ENCODE measurements at places on chromosomes 2 and 18.
A peak's percentile ranks its signal among the peaks of the same experiment; 100 is the strongest.

DNA sequence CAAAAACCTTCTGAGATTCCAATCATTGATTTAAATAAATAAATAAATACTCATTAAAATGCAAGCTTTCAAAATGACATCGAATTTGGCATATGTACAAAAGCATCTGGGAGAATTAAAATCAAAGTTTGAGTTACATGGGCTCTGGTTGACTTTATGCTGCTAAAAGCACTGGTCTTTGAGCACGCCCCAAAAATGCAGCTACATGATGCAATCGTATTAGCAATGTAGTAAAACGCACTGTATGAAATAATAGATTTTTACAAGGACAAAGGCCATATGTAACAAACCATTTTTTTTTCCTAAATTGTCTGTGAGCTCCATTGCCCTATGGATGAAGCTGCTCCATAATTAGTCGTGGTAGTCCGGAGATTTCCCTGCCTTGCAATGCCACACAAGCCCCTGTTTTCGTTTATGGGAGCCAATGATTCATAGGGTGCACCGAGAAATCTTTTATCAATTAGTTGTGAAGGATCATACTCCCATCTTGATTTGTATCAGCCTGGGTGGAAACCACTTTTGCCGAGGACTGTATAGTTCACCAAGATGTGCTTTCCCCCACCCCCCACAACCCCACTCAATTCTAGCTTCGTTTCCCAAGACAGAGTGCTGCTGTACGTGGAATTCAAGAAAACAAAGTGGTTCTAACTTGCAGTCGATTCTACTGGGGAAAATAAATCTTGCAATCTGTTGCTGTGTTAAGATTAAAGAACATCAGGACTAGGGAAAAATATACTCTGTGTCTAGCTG, 268.4 kb downstream of the IRS1 start:
- no peak for DNase-seq

GRCh38 chr18:77131652-77132368, 773 bp downstream of the MBP start:
- DNase-seq = peak; percentile 64

GRCh38 chr2:66448136-66448991, 13.4 kb downstream of the MEIS1 start:
- DNase-seq = no peak

GRCh38 chr2:84782717-84783442, 98.0 kb downstream of the TRABD2A start:
- DNase-seq = no peak

DNA sequence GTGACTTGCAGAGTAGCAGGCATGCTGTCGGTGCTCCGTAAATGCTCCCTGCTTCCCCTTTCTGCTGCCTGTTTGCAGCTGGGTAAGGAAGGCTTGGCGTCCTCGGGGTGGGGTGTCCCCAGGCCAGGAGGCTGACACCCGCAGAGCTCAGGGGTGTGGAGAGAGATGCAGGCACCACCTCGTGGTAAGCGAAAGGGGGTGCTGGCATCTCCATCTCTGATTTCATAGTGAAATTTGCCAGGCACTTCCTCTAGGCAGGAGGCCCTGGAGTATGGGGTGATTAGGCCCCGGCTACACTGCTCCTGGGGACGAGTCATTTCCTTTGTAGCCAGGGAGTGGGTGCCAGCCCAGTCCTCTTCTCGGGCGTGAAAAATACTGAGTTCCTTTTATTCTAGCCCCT, 160.4 kb downstream of the KLHL29 start:
- DNase-seq = no peak

- DNase-seq = peak; percentile 52
These were observed 101.7 kb upstream of the FN1 start for GRCh38 chr2:215537611-215538010.

DNA sequence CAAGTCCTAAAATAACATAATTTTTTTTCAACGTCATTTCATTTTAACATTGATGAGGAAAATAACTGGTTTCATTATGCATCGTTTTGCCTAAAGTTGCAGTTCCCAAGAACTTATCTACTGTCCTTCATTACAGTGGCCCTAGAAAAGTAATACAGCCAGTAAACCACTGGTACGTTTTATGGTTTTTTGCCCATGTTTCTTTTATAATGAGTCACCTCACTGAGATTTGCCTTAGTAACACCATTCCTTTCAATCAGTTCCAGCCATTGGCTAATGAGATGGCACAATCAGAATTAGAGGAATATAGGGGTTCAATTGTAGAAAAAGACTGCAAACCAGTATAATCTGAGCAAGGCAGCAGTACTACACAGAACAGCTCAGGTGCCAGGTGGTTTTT, 422.6 kb upstream of the LYPD1 start:
- no peak for DNase-seq

DNA sequence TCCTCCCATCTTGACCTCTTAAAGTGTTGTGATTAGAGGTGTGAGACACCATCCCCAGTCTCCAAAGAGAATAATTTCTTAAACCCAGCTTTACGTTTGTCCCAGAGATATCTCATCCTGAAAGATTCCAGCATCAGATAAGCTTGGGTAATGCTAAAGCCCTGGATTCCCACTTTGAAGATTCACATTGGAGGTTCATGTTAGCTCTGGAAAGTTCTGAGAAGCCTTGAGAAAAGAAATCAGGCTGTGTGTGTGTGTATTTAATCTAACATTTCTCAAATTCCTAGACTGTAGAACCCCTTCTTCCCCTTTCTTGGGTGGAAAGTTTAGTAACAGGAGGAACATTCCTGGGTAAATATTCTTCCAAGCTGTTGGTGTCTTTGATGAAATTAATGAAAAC, 18.0 kb downstream of the ZNF532 start:
- DNase-seq = no peak

DNA sequence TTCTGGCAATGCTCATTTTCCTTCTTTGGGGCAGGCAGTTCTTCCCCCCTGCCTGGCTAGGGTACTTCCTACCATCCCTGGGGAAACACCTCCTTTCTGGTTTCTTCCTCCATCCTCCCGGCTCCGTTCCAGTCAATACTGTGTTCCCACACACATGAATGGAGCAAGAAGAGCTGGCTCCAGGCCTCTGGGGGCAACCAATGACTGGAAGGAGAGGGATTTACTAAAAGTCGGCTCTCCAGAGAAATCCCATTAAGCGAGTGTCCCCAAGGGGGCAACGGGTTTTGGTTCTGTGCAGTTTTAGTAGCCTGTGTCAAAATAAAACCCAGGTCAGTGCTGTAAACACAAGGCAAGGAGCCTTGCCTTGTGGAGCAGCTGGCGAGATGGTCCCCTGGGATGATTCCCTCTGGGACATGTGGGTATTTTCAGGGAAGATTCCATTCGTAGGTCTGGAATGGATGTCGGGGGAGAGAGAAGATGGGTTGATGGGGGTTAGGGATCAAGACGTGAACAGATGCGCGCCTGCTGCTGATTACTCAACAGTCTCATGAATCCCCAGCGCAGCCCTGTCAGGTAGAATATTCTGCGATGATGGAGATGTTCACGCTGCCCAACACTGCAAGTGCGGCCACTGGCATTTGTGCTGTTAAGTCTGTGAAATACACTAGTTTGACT, 32.0 kb downstream of the EMILIN2 start:
- peak; percentile 41 for DNase-seq

- no peak for DNase-seq
These were observed 937 bp upstream of the LANCL1 start for GRCh38 chr2:210477496-210477895.

DNA sequence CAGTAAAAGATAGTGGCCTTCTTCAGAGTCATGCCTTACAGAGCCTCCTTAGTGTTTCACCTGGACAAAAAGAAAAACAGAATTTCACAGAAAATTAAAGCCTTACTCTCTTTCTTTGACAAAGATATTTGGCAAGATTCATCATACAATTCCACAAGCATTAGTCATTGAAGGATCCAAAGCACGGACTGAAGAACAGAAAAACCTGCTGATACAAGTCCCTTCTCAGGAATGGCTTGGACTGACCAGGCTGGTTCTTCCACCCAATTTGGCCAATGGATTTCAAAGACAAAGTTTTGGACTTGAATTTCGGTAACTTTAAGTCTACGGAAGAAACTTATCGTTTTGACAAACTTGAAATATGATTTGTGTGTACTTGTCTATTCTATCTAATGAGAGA, 39.1 kb upstream of the GALNT3 start:
- no peak for DNase-seq

- DNase-seq = peak; percentile 87
These were observed 265.9 kb downstream of the CELF4 start for GRCh38 chr18:37299471-37300304.

DNA sequence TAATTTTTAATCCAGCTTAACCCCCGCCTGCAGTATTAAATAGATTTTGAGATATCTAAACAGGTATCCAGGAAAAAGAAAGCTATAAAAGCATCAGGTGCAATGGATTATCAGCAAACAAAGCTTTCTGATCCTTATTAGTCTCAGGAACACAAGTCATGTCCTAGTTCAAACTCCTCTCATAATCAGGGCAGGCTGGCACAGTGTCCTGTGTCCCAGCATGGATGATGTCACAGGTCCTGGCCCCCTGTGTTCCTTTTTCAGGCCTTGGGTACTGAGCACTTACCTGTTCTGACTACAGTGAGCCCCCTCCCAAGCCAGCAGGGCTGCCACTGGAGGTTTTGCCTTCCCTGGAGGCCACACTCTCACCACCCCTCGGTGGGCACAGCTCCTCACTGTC, 19.5 kb upstream of the MRO start:
- no peak for DNase-seq

DNA sequence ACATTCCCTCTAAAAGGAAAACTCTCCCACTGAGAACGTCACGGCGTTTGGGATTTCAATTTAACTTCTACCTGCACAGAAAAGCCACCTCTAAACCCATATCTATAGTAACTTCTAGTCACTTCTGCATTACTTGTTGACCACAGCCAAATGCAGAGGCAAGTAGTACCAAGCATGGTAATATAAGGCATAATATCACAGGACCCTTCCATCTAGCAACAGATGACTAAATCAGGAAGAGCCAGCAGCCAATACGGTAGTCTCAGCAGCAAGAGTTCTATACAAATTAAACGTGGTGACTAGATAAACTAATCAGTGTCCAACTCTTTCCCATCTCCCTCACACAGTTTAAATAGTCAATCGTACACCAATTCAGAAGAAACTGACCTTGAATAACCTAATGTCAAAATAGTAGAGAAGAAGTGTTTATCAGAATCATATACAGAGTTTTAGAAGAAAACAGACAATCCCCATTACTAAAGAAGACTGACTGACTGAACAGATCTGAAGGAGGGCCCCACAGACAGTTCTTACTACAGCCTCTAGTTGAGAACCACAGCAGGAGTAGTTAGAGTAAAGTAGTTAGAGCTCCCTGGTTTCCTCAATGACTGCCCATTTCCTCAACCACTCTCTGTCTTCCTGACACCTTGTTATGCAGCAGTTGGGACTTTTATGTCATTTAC, 30.0 kb downstream of the MEMO1 start:
- no peak for DNase-seq

- DNase-seq = no peak
These were observed 2109.8 kb upstream of the CELF4 start for GRCh38 chr18:39675368-39675767.

- peak; percentile 24 for DNase-seq
These were observed 96.2 kb upstream of the ASAP2 start for GRCh38 chr2:9110346-9110884.

GRCh38 chr2:191158747-191159146, 8.0 kb upstream of the STAT4 start:
- DNase-seq = no peak

GRCh38 chr2:108446703-108447102, 2.3 kb upstream of the GCC2 start:
- DNase-seq = no peak

DNA sequence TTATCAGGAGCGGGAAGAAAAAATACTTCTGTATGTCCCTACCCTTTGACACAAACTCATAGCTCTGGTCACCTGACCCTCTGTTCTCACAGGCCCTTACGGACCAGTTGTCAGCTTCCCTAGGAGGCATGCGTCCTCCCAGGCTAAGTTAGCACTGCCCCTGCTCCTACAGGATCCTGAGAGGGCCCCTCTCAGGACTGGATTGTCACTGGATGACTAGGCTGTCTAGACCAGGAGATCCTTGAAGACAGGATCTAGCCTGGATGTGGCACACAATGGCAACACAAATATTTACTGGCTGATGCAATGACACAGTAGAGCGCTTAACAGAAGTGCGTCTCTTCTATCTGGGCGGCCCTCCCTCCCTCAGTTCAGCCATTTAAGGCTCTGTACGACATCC, 7.7 kb downstream of the FAM228A start:
- DNase-seq = no peak

GRCh38 chr2:217443601-217444000, 559.2 kb downstream of the TNS1 start:
- no peak for DNase-seq

DNA sequence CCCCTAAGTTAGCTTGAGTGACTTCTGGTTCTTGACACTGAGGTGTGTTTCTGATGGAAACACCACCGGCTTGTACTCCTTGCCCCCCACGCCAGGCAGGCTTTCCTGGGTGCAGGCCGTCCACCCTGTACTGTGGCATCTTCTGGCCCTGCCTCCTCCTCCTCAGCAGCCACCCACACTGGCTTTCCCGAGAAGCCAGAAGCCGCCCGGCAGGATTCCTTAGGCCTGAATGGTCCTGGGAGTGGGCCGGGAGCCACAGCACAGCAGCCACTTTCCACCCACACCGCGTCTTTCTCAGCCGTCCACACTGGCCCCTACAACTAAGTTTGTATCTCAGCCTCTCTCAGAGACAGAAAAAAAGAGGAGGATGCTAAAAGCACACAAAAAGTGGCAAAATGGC, 2.1 kb upstream of the HSBP1L1 start:
- no peak for DNase-seq

- DNase-seq = no peak
These were observed 35.4 kb downstream of the ANKRD29 start for GRCh38 chr18:23627321-23627720.

GRCh38 chr2:215831296-215831913, 181.9 kb downstream of the MREG start:
- no peak for DNase-seq

DNA sequence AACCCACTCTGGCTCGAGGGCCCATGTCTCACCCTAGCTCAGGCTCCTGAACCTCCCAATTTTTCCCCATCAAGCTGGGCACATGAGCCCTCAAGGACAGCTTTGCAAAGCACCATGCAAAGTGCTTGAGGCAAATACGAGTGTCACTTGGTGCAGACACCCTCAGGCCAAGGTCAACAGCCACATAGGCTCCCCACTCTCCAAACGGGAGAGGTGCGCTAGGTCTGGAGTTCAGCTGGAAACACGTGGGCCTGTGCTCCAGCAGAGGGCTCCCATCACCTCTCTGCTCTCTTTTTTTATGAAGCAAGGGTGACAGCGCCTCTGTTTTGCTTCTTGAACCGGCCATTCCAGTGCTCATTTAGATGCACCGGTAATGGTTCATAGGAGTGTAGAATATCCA, 11.9 kb upstream of the ARHGAP25 start:
- no peak for DNase-seq

DNA sequence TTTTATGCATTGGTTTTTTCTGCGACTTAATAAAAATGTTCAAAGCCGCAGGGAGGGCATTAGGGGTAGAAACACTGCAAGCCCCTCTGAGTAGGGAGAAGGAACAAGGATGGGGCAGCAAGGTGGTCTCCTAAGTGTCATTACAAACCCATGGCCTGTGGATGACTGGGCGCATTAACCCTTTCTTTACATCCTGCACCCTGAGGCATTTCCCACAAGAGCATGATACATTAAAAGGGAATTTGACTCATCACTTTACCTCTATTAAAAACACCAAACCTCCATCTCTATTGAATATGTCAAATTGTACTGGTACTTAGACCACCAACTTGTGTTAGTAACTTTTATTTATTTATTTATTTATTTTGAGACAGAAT, 112.5 kb downstream of the VIT start:
- no peak for DNase-seq

GRCh38 chr2:675051-675450, 2.2 kb downstream of the TMEM18 start:
- no peak for DNase-seq

GRCh38 chr2:12717191-12718014, 667 bp downstream of the TRIB2 start:
- peak; percentile 85 for DNase-seq
